ENCODE measurements at places on chromosomes 2 and 18.

- no peak for DNase-seq
Measured at GRCh38 chr2:72117718-72118117, 29.9 kb downstream of the CYP26B1 start.

DNA sequence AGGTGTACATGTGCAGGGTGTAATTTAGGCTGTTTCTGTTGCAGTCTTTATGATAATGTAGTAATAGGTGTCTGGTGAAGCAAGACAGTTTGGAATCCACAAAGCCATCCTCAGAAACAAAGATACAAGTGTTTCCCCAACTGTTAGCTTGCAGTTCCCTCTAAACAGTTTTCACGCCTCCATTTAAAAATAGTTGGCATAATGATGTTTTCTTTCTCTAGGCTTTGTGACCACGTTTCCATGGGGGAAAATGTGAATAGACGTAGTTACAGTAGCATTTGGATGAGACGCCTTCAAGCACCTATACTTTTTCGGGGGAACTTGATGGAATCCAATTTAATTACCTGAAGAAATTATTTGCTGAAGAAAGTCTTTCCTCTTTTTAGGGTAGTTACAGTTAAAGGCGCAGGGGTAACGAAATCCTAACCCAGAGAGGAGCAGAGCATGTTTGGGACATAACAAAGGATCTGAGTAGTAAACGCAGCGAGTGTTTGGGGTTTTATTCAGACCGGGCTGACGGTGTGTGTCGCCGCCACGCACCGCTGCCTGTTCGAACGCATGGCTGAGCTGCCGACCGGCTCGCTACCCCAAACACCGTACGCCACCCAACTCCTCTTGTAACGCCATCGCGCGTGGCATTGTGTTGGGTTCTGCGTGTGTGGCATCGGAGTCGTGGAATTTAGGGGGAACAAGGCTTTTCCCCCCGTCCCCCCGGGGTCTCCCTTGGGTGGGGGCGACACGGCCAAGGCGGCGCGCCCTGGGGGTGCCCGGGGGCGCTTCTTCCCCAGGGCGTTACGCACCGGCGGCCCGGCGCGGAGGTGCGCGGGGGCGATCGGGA lies 681 bp upstream of the NRP2 start:
- no peak for DNase-seq

- no peak for DNase-seq
Measured at GRCh38 chr2:166932032-166932431, 43.8 kb downstream of the XIRP2 start.

- no peak for DNase-seq
Measured at GRCh38 chr2:239433777-239434403, 33.1 kb upstream of the HDAC4 start.

- no peak for DNase-seq
Measured at GRCh38 chr2:152467677-152468410, 132.9 kb downstream of the FMNL2 start.

DNA sequence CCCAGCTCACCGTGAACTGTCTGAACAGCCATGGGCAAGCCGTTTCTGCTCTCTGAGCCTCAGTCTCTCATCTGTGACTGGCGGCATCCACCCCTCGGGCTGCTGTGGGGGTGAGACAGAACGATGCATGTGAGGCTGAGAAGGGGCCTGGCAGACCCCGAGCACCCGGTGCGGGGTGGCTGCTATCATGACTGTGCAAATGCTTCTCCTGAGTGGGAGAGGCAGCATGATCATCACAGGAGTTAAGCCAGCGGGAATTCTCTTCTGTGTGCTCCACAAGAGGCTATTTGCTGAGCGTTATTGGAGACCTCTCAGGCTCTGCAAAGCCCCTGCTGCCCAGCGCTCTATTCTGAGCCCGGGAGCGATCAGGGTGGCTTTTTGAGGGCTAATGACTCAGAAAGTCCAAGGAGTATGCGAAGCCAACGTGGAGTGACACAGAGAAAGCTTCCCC lies 45.8 kb upstream of the ID2 start:
- no peak for DNase-seq

GRCh38 chr18:77376043-77376732 lies 126.5 kb downstream of the GALR1 start:
- no peak for DNase-seq

- no peak for DNase-seq
Measured at GRCh38 chr2:130328710-130329109, 14.0 kb upstream of the IMP4 start.

DNA sequence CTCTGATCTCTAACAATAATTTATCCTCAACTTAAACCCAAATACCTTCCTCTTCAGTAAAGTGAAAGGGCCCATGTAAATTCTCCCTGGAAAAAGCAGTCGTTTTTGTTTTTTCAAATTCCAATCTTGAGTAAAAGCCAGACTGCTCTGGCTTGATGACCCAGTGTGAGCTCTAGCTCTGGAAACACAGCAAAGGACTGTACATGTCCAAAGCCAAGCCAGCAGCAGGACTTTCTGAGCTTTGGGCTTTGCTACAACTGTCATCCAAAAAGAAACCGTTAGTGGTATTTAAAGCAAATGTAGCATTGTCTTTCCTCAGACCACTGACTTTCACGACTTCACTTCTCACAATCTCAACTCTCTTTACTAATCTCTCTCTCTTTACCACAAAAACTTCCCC lies 25.4 kb downstream of the SH3YL1 start:
- DNase-seq = no peak

DNA sequence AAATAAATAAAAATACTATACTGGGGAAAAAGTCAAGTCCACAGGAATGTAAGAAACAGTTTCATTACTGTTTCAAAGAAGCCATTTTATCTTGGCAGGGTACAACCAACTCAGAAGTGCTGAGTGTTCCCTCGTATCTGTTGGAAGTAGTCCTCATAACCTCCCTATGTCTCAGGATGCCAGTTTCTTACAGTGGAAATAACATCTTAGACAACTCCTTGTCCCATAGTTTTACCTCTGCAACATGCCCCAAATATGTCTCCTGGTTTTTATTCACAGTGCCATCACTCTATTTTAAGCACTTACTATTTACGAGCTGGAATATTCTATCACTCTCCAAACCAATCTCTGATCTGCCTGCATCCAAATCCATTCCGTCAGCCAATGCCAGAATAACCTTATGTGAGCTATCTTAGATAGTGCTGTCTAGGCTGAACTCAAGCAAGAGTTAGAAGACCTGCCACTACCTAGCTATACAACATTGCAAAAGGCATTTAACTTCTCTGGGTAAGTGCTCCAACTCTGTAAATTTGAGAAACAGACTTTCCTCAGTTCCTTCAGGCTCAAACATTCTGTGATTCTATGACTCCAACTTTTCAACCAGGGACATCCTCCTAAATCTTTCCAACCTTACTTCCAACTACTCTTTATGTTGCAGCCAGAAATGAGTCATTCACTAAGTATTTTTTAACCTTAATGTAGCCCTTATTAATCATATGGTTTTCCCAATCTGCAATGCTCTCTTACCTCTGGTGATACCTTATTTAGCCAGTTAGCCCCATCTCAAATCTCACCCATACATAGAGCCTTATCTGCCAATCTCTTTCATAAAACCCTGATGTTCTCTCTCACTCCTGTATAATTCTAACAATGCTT lies 66.7 kb downstream of the RTN4 start:
- DNase-seq = no peak

- peak; percentile 77 for DNase-seq
Measured at GRCh38 chr2:191321861-191322662, 76.9 kb downstream of the MYO1B start.
